ENCODE measurements at places on chromosomes 7 and 10.

DNA sequence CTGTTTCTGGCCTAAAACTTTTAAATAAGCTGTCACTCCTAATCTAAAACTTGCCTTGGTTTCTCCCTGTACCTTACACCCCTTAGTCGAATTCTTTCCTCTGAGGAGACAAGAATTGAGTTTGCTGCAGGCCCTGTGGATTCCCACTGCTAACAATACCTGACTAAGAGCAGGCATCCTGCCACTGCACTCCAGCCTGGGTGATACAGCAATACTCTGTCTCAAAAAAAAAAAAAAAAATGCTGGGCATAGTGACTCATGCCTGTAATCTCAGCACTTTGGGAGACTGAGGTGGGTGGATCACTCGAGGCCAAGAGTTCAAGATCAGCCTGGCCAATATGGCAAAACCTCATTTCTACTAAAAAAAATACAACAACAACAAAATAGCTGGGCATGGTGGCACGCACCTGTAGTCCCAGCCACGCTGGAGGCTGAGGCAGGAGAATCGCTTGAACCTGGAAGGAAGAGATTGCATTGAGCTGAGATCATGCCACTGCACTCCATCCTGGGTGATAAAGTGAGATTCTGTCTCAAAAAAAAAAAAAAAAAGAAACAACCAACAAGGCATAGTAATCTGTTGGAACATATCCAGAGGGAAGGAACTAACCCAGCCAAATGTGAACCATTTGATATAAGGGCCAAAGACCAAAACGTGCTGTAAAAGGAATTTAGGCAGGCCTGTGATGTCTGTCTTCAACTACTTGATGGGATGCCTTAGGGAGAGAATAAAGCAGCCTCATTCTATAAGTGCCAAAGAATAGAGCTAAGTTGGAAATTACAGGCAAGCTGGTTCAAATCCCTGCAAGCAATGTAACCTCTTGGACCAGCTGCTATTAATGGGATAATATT lies 732.7 kb upstream of the AUTS2 start:
- DNase-seq = no peak

DNA sequence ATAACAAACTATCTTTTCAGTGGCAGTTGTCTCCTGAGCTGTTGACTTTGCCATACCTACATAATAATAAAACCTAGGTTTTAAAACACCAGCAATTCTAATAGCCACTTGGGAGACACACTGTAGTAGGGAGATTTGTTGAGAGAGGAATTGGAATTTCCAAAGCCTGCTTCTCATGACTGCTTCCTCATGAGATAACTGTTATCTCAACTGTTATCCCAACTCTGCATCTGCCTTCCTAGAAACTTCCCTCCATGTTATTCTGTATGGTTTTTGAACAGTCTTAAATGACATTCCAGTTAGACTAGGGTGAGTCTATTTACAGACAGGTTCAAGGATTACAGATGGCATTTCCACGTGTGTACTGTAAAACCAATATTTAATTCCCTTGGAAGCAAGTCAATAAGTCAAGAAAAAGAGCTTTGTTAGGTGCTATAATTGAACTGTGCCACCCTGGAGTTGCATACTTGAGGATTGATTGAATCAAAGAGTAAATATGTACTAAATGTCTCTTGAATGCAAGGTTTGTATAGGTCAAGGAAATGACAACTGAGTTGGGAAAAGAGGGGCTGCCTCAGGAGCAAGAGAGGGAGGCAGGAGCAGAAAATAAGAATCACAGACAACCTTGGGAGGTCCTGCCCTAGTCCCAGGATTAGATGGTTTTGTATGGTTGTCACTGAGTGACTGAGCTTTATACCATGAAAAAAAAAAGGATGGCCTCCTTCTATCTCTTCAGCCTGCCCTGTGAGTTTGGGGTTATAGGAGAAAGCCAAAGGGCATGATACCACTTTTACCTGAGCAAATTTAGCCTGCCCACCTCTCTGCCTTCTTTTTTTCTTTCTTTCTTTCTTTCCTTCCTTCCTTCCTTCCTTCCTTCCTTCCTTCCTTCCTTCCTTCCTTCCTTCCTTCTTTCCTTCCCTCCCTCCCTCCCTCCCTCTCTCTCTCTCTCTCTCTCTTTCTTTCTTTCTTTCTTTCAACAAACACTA lies 9.9 kb upstream of the TM9SF3 start:
- no peak for DNase-seq

DNA sequence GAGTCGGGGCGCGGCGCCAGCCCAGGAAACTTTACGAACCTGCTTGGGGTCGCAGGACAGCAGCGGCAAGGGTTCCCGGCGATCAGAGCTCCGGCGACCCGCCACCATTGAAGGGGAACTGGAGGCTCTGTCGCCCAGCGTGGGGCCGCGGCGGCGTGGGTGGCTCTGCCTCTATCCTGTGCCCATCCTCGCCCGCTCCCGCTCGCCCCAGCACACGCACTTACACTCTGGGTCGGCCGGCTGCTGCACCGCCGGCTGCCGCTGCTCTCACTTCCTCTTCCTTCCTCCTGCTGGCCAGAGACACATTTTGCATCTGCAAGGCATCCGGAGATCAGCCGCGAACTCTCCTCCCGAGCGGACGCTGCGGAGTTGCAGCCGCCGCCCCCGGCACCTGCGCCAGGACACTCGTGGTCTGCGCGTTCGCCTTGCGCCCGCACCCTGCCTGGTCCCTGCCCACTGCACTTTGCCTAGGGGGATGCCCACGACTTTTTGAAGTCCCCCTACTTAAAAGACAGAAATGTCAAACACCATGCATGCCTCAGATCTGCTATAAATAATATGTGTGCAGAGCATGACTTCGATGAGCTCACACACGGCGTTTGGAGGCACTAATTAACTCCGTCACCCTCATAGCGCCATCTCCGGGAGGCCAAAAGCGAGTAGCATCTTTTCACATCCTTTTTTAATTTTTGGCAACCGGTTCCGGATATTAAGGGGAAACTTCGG lies at the start of gene ELMO1:
Gene ELMO1, minus strand, starts transcription at position 229 of the 726 bp plus-strand sequence. CDS start 106,174 bp downstream, outside the sequence.
- DNase-seq = peak; percentile 89

DNA sequence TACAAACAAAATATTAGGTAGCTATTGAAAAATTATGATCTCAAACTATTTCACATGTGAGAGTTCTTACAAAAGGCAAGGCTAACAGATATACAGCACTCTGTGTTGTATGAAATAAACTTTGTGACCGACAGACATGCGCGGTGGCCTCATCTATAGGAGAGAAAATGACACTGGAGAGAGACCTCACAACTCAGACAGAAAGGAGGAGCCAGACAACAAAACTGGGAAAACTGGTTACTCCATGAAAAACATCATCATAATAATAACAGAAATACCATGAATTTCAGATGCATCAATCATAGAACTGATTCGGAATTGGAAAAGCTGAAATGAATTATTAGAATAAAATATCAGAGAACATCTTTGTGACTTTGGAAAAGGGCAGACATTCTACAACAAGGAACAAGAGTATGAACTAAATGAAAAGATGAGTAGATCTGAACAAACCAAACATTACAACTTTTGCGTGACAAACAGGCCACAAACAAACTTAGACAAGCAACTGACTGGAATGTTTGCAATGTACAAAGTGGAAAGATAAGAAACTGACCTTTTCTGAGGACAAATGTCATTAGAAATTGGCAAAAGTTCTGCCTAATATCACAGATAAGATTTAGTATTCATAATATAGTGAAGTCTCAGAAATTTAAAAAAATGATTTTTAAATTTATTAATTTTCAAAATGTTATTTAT lies 69.3 kb downstream of the TNS3 start:
- no peak for DNase-seq

DNA sequence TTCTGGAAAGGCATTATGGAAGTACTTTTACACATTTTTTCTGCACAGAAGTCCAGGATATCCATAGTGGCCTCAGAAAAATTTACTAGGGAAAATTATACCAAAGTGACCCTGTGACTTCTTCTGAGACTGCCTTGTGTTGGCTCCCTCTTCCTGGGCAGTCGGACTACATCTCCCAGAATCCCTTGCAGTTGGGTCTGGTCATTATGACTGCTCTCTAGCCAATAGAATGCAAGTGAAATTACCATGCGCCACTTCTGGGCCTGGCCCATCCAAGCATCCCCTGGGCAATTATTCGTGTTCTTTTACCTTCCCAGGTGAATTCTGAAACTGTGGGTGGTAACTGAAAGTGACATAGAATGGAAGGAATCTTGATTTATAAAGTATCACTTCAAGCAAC lies 430.9 kb downstream of the ACTR3B start:
- no peak for DNase-seq

DNA sequence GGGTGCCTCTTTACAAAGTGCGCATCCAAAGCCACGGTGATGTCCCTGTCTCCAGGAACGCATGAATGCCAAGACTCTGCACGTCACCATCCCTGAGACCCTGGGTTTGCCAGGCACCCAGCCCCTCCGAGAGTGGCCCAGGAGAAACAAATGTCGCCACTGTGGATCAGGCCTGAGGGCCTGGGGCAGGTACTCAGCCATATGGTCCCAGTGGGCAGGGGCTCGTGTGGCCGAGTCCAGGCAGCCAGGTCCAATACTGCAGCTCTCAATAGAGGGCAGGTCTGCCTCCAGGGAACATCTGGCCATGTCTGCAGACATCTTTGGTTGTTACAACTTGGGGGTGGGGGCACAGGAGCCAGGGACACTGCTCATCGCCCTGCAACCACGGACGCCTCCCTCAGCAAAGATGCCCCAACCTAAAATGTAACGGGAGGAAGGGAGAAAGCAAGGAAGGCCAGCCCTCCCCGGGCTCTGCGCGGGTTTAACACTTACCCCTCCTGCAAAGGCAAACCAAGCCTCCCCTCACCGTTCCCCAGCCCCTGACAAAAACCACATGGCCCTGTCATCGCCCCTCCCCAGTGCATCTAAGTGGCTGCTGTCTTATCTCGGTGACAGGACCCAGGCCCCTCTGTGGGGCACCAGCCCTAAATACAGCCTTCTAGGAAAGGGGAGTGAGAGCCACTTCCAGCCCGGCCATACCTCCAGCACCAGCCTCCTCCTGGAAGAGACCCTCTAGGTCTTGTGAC lies 10.3 kb upstream of the PAPOLB start:
- DNase-seq = no peak

- no peak for DNase-seq
Observed at GRCh38 chr10:30216821-30217220, 132.3 kb downstream of the MTPAP start.

DNA sequence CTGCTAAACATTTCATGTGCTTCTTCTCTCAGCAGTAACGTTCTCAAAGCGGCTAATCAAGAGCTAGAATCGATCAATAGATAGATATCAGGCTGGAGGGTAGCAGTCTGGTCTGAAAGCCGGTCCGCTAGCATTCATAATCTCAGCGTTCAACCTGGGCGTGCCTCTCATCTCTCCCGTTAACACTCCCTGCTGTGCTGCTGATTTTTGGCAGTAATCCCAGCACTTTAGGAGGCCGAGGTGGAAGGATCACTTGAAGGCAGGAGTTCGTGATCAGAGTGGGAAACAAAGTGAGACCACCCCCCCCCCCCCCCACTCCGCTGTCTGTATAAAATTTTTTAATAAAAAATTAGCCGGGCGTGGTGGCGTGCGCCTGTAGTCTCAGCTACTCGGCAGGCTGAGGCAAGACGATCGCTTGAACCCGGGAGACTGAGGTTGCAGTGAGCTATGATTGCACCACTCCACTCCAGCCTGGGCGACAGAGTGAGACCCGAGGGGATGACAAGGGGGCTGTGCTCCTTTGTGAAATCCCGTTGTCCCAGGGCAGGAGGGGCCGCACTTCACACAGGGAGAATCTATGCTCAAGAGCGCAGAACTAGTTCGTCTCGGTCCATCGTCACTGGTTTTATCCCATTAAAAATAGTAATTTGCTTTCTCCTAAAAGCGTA lies 624 bp upstream of the CEP55 start:
- no peak for DNase-seq

GRCh38 chr7:137633133-137633532 lies 213.6 kb downstream of the DGKI start:
- DNase-seq = no peak

DNA sequence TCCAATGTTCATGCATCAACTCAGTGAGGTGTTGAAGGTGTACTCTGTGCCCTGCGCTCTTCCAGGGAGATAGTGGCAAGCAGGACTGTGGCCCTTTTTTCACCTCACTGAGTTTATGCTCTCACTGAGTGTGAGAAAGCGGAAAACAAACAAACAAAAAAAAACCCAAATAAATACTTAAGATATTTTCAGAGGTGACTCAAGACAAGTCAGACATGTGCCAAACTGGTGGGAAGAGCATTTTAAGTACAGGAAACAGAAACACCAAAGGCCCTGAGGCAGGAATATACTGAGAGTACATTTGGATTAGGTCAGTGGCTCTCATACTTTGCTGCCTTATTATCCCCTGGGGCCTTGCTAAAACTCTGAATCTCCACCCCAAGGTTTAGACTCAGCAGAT lies 111.9 kb upstream of the IGFBP3 start:
- no peak for DNase-seq

DNA sequence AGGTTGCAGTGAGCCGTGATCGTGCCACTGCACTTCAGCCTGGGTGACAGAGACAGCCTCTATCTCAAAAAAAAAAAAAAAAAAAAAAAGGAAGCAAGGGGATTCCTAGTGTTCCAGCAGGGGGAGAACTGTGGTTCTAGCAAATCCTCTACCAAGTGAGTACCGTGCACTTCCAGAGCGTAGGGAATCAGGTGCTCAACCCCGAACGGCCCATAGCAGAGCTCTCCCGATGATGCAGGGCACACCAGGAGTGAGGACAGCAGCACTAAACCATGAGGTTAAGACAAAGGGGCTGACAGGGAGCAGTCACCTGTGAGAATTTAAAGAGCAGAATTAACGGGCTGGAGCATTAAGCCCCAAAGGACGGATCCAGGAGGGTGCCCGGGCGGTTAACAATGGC lies 173.6 kb downstream of the PTPRN2 start:
- DNase-seq = no peak

- DNase-seq = no peak
Observed at GRCh38 chr7:80357530-80357929, 154.3 kb downstream of the GNAT3 start.

DNA sequence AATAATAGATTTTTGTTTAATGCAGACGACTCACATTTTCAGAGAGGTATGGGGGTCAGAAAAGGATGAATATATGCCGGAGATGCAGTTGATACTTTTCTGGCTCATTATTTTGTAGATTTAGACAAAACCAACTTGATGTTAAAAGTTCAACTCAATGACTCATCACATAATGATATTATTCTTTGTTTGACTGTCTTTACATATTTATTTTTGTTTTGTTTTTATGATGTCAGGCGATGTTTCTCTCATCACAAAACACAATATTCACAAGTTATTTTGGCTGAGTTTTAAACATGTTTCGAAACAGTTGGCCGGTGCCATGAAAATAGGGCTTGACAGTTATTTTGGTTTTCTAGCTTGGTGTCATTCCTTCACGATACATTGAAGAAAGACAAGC lies 1.3 kb downstream of the GJD4 start:
- no peak for DNase-seq

- DNase-seq = peak; percentile 5
Observed at GRCh38 chr7:136359333-136359903, 382.3 kb upstream of the MTPN start.

- no peak for DNase-seq
Observed at GRCh38 chr10:34249634-34250033, 565.5 kb downstream of the PARD3 start.

DNA sequence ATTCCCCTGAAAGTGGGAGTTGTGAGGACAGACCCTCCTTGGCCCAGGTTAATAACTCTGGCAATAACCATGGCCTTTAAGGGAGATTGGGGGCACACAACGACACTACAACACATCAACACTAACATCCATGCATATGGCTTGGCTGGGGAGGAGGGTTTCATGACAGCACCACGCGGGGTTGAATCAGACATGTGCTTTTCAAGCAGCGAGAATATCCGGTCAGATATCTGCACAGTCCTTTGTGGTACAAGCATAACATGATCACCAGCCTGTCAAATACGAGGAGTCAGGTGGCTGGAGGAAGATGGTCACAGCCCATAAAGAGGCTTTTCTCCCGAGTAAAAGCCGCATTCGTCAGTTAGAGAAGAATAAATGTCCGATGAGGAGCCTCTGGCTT lies 13.1 kb upstream of the KLRG2 start:
- no peak for DNase-seq
